ENCODE measurements at places on chromosomes 2 and 18.

DNA sequence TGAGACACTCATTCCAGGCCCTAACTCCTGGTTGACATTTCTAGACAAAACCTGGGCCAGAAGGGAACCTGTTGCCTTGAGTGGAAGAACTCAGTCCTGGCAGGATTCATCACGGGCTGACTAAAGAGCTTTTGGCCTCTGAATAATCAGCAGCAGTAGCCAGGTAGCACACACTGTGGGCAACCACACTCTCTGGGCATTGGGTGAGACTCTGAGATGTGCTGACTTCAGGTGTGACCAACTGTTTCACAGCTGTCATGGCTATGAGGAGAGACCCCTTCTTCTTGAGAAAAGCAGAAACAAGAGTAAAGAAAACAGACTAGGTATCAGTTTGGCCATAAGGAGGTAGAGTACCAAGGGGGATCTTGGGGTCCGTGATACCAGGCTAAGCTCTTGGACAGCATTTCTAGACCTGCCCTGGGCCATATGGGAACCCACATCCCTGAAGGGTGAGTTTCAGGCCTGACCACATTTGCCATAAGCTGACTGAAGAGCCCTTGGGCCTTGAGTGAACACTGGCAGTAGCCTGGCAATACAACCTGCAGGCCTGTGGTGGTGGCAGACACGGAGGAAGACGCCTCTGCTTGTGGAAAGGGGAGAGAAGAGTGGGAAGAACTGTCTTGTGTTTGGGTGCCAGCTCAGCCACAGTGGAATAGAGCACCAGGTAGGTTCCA lies 230.9 kb downstream of the DLGAP1 start:
- DNase-seq, result no peak

- DNase-seq, result no peak
Measured at GRCh38 chr2:100000915-100001707, 141.3 kb downstream of the AFF3 start.

DNA sequence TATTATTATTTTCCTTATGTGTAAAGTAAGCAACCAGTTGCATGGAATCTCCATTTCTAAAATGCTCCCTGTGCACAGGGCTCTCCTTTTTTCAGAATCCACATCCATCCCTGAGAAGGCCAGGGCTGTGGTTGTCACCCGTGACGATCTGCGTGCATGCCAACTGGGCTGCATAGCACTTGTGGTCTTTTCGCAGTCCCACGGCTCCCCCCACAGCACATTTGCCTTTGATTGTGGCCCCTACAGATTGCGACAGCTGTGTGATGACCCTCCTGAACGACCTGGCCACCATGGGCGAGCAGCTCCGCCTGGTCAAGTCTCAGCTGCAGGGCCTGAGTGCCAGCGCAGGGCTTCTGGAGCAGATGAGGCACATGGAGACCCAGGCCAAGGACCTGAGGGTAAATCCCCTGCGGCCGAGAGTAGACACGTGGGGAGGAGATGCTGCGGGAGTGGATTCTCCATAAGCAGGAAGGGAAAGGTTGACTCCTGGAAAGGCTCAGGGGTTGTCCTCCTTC lies 119.8 kb upstream of the TTC39C start:
- no peak for DNase-seq

DNA sequence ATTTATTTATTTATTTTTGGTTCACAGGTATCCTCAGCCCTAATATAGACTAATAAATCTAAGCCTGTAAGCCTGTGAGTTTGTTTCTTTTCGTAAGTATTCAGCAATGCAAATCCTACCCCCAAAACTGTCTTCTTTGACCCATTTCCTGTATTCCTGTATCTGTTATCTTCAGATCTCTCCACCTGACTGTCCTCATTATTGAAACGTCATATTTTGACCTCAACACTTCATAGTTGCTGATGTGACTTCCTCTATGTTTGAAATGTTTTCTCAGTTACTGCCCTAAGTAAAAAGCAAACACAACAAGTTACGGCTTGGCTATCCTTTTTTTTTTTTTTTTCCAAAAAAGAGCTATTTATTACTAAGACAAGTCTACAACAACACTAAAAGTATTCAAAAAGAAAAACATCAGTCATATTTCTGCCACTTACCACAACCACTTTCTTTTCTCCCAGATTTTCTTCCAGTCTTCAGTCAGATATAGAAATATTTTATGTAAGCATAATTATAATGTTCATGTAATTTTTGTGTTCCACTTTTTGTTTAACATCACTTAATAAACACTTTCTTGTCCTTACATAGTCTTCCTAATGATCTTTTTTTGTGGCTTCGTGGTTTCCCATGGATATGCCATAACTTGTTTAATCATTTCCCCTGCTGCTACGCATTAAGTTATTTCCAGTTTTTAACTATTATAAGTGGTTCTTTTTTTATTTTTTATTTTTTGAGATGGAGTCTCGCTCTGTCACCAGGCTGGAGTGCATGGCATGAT lies 45.0 kb upstream of the EML4 start:
- no peak for DNase-seq

DNA sequence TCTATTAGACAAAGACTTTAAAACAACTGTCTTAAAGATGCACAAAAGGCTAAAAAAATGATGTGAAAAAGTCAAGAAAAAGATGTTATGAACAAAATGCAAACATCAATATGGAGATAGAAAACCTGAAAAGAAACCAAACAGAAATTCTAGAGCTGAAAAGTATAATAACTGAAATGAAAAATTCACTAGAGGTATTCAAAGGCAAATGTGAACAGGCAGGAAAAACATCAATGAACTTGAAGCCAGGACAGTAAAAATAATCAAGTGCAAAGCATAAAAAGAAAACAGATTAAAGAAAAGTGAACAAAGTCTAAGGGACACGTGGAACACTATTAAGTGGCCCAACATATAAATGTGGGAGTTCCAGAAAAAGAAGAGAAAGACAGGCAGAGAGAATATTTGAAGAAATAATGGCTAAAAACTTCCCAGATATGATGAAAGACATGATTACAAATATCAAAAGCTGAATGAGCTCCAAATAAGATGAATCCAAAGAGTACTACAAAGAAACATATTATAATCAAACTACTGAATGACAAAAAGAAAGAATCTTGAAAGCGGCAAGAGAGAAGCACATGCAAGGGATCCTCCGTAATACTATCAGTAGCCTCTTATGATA lies 57.5 kb downstream of the KANSL1L start:
- DNase-seq, result no peak

DNA sequence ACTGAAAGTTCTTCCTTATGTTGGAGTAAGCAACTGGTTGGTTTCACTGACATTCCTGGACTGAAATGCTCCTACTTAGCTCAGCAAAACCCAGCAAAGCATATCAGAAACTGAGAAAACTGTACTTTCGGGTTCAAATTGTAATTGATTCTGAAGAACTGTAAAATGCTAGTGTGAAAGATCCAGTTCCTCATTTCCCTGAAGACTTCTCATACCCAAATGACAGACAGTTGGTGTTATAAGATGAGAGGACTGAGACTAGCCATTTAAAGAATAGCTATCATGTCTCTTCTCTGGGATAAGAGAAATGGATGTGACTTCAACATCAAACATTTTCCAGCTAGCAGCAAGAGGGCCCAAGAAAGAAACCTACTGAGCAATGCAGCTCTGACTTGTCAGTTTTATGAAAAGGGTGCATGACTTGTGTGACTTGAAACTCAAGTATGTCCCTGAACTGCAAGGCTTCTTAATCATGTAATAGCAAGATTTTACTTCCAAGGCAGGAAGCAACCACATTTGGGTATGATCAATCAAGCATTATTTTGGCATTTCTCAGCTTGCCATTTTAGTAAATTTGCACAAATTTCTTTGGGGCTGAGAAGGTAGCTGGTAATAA lies 420.3 kb upstream of the MMADHC start:
- DNase-seq, result no peak

DNA sequence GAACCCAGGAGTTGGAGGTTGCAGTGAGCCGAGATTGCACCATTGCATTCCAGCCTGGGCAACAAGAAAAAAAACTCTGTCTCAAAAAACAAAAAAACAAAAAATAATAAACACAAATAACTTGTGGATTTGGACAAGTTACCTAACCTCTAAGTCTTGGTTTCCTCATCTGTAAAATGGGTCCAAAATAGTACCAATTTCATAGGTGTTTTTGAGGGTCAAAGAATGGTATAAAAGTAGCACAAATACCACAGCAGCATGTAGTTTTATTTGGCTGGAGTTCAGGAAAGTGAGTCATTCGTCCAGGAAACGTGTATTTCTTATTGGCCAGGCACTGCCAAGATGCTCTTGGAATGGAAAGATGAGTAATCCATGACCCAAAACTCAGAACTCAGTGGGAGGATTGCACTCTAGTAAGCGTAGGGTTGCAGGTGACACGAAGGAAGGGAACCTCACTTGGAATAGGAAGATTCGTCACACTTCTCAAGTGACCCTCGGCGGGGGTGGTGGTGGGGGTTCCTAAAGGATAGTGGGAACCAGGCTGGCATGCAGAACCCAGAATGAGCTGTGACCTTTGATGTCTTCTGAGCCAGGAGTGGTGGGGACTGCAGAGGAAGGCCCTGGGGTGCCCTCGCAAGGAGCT lies 24.4 kb downstream of the GRHL1 start:
- DNase-seq, result no peak

DNA sequence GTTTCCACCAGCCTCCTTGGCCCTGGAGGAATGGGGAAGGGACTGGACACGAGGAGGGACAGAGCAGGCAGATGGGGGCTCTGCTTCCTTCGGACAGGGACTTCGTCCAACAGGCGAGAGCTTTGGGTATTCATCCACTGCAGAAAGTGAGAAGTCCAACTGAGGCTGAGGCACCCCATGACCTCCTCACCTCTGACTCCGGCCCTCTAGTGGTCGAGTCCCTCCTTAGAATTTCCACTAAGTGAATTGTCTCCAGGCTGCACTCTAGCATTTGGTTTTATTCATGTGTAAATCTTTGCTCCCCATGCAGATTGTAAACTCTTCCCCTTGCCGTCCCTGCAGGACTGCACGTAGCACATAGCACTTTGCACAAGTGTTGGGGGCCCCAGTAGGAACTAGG lies 75.6 kb downstream of the TMEM247 start:
- DNase-seq, result no peak

DNA sequence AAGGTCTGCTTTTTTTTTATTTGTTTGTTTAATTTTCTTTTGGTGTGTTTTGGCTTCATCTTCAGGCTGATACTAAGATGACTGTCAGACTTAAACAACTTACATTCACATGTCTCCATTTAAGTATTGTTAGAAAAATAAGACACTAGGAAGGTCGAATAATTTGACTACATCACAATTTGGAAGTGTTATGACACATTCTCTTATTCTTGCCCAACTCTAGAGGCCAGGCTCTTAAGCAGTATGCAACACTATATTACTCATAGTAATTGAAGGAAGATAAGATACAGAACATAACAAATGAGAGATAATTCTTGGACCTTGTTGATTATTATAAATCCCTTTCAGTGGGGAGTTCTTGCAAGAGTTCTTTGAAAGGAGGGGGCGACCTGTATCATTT lies 295.3 kb upstream of the COL3A1 start:
- no peak for DNase-seq

DNA sequence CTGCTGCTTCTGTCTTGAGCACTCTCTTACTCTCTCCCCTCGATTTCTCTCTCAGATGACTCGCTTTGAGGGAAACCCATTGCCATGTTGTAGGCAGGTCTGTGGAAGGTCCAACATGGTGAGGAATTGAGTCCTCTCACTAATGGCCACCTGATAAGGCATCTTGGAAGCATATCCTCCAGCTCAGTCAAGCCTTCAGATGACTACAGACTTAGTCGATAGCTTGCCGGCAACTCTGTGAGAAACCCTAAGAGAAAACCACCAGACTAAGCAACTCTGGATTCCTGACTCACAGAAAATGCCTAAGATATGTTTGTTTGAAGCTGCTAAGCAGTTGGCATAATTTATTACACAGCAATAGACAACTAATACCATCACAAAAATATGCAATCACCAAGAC lies 51.2 kb downstream of the WDR75 start:
- no peak for DNase-seq

- DNase-seq, result no peak
Measured at GRCh38 chr2:70002241-70002899, 40.9 kb upstream of the ASPRV1 start.

- DNase-seq, result no peak
Measured at GRCh38 chr2:148586522-148587128, 57.9 kb upstream of the EPC2 start.

DNA sequence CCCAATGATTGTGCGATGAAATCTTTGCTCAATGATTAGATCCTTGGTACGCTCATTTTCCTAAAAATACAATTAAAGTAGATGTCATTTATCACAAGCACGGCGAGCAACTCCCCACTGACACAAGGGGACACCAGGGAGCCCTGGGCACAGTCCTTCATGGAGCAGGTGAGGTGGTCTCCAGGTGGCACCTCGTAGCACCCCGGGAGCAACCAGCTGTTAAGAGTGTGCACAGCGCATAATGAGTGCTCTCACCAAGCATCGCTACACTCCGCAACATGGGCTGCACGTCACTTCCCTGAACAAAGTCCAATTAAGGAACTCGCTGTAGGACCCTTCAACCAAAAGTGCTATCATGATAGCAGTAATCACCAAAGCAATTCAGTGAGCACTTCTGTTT lies 59.8 kb downstream of the ANO7 start:
- no peak for DNase-seq

DNA sequence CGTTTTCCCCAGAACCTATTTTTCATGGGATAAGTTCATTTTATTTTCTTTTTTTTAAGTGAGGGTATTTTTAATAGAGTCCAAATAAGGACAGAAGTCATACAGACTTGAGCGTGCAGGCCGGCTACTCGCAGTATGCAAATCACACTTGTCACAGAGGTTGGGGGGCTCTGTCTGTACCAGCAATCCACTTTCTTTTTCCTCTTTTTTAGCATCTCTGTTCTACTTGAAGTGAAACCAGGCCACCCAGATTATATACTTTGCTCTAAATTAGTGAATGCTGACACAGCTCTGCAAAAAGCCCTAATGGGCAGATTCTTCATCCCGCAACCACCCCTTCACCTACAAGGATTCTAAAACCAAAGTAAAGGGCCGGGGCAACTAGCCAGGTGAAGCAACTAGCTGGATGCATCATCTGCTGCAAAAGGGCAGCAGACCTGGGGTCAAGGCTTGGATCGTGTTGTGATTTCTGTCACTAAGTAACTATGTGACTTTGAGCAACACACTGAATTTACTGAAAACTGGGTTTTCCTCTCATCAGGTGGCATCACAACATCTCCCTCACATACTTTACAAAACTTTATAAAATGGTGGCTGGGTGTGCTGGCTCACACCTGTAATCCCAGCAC lies 18.4 kb downstream of the KDSR start:
- DNase-seq, result no peak
